ENCODE measurements at places on chromosomes 5 and 9.

DNA sequence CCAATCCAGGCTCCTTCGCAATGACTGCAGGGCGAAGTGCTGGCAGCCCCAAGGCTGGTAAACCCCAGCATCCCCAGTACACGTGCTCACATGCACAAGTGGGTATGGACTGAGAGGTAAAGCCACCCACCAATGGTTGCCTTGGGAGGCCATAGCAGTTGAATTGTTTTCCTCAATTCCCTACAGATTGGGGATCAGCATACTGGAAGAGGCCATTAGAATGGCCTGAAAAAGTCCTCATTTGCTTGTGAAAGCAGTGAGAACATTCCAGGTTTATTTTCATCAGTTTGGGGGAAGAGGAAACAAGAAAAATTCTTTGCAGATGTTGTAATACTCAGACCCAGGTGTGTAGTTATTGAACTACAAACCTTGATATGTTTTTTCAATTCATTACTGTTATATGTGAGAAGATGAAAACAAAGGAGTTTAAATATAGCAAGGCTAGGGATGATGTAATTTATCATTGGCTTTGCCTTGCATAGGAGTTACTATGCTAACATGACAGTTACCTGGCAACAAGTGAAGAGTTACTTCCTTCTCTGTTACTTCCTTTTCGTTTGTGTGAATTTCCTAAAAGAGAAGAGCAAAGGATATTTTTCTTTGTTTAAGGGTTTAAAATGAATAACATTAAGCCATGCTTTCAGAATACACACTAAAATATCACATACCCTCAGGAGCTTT is 36.4 kb downstream of the MTMR12 start:
- DNase-seq = peak; percentile 46

DNA sequence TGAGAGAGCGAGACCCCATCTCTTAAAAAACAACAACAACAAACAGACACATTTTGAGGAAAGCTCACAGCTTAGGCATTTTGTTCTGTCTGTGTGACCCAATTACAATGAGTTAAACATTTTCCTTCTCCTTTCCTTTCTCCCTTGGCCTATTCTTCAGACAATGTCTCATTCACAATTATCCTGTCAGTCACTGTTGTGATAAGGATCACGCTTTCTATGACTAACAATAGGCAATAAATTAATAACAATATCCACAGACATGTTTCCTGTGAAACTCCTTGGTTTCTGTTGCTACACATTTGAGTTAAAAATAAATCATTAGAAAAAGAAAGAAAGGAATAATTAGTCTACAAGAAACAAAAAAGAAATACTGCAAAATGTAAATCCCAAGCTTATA is 19.8 kb upstream of the CARTPT start:
- DNase-seq = no peak

GRCh38 chr5:41406424-41406823 is 104.0 kb downstream of the PLCXD3 start:
- DNase-seq = no peak

GRCh38 chr5:74017786-74018211 is 391.8 kb downstream of the ARHGEF28 start:
- peak; percentile 82 for DNase-seq

DNA sequence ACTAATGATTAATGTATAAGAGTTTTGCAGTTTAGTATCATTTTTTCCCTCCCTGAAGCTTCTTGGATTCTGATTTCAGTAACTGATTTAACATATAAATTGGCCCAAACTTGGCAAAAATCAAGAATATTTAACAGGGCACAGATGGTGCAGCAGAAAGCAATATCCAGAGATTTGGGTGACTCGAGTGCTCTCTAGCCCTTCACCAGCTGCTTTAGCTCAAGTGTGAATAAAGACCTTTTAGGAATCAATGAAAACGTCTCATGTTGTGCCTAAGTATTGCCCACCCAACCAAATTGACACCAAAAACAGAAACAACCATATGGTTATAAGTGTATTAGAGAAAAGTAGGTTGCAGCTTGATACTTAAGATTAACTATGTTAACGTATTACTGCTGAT is 933.4 kb upstream of the PTPRD start:
- DNase-seq = no peak

GRCh38 chr5:59328709-59329296 is 564.7 kb downstream of the PDE4D start:
- DNase-seq = peak; percentile 20

- DNase-seq = no peak
Measured at GRCh38 chr5:73946278-73946677, 320.3 kb downstream of the ARHGEF28 start.

DNA sequence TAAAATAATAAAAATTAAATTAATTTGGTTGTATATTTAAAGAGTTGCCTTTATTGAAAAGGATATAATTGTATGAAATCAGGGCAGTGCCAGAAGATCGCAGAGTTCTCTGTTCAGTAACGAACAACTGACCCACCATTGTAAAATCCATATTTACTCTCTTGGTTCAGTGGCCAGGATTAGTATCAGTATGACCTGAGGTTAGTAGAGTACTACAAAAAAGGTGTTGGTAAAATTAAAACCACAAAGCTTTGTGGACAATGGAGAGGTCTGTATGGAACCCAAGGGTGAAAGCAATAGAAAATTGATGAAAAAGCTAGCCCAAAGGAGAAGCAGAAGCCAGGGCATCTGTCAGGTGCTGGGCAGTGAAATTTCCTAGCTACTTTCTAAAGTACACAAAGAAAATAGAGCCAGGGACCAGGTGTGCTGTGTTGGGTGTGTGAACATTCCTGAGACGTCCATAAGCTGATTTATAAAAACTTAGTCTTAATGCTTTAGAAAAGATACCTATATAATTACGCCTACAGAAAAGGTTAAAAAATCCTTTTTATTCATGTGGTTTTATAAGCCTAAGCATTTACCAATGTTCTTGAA is 159.5 kb downstream of the AOPEP start:
- no peak for DNase-seq

DNA sequence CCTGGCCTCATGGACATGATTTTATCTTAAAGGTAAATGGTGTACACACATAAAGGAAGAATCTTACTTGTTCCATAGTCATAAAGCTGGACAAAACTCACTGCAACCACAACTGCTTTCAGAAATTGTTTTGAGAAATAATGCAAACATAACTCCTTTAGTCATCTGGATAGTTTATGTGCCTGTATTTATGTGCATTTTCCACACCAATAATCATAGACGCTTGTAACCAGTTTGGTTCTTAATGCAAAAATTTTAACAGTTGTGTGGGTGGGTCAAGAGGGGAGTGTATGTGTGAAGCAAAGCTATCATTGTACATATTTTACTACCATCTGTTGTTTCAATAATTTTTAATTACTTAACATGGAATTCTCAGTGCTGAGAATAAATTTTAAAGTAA is 80.1 kb downstream of the EFNA5 start:
- no peak for DNase-seq

- no peak for DNase-seq
Measured at GRCh38 chr5:87115839-87116364, 151.8 kb upstream of the RASA1 start.
